ENCODE measurements at places on chromosomes 2 and 18.

GRCh38 chr18:32714571-32715148 lies 58.2 kb downstream of the KLHL14 start:
- DNase-seq, result peak; percentile 47

DNA sequence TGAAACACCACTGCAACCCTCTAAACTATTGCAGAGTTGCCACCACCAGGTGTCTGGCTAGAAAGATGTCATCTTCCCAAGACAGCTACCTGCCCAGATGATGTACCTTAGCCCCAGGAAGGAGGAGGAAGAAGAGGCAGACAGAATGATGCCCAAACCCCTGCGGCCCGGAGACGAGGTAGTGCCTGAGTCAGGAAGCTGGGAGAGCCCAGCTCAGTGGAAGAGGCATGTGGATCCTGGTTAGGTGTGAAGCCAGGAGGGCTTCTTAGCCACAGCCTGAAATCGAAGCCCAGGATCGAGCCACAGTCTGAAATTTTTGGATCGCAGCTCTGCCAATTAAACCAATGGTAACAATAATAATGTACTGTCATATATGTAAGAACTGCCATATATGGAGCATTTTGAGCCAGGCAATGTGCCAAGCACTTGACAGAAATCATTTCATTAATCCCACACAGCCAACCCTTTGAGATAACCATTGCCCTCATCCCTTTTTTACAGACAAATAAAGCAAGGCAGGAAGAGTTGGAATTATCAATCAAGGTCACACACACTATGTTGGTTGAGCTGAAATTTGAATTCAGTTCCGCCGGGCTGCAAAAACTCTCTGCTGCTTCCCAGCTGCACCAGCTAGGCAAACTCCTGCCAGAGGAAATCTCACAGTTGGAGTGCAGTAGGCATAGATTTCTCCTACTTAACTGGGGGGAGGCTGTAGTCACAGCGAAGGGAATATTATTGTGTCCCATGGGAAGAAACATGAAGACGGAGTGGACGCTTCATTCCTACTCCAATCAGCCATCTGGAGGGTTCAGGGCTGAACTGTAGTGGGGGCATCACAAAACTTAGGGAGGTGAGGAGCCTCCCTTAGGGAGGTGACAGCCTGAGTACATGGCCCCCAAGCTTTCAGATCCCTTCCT lies 19.4 kb upstream of the CYP1B1 start:
- no peak for DNase-seq

DNA sequence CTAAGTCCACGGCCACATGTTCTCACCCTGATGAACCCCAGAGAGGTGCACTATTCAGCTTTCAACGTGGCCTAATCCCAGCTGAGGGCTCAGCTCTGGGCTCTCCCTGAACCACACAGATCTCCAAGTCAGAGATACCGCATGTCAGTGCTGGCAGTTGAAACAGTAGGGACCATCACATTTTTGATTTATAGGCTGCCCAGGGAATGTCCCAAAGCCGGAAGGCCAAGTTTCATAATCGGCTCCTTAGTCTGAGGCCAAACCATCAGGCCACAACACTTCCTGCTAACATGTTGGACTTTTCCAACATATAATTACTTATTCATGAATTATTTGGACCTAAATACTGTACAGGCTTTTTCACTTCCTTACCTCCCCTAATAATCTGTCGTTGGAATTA lies 91.9 kb upstream of the KLHL29 start:
- DNase-seq, result peak; percentile 40

- no peak for DNase-seq
Measured at GRCh38 chr2:200699310-200699709, 112.4 kb upstream of the BZW1 start.

- no peak for DNase-seq
Measured at GRCh38 chr2:161159456-161160225, 587 bp upstream of the TANK start.

DNA sequence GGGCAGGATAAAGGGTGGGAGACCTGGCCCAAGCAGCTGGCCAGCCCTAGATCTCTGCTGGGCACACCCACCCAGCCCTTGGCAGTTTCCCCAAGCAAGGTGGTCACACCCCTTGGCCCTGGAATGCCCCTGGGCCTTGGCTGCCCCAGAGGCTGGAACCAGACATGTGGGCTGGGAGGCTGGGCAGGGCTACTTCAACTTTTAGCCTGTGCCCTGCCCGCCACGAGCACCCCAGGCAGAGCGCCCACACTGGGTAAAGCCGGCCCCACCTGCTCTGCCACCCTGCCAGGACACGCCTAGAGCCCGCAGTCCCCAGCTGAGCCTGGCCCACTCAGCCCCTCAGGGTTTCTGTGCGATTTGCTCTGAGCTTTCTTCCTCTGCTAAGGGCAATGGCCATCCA lies 119.7 kb upstream of the SMAD2 start:
- DNase-seq, result no peak

- no peak for DNase-seq
Measured at GRCh38 chr2:239138610-239139009, 262.2 kb downstream of the HDAC4 start.

DNA sequence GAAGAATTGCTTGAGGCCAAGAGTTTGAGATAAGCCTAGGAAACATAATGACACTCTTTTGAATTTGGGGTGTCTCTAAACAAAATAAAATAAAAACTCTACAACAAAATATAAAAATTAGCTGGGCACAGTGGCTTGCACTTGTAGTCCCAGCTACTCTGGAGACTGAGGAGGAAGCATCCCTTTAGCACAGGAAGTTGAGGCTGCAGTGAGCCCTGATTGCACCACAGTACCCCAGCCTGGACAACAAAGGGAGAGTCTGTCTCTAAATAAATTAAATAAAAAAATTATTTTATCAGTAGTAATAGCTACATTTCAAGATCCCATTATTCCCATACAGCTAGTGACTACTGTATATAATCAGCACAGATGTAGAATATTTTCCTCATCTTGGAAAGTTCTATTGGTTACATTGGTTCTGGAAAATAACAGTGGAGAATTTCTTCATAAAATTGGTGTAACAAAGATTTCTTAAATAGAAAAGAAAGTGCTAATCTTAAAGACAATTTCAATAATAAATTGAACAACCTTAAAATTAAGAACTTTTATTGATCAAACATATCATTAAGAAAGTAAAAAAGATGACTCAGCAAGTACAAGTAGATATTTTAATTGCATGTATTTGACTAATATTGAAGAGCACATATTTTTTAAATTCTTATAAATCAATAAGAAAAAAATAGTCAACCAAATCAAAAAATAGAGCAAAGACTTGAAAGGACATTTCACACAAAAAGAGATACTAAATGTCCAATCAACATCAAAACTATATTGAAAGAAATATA lies 90.4 kb upstream of the KYNU start:
- no peak for DNase-seq

DNA sequence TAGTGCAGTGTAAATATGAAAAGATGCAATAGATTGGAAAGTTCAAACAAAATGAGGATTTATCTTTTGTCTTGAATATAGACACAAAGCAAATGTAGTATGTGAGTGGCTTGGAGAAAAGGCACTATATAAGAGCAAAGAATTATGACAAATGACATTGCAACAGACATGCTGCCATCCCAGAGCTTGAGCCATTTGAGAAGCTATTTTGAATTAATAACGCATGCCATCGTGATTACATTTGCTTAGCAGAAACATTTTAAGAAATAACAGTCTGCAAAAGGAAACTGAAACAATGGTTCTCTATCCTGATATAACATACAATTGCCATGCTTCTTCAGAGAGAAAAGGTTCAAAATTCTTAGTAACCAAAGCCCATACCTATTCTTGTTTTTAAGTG lies 677.1 kb downstream of the ZEB2 start:
- no peak for DNase-seq

DNA sequence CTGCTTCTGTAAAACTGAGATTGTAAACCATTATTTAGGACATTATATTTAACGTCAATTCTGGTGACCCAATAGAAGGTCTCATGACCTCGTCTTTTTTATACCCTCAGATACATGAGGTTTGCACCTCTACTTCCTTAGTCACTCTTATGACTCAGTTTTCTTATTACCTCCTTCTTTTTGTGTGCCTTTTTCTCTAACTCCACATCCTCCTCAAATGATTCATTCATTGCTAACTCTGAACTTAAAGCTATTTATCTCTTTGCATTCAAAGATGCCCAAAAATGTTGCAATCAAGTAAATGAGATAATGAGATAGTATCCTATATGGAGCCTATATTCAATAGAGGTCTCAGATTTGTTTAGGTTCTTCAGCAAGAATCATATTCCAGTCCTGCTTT lies 121.0 kb upstream of the KYNU start:
- peak; percentile 50 for DNase-seq

GRCh38 chr2:105521616-105522015 lies 122.8 kb upstream of the FHL2 start:
- DNase-seq, result no peak

GRCh38 chr2:182581196-182581935 lies 134.7 kb upstream of the DNAJC10 start:
- no peak for DNase-seq

GRCh38 chr2:6353669-6354068 lies 512.0 kb downstream of the CMPK2 start:
- no peak for DNase-seq

DNA sequence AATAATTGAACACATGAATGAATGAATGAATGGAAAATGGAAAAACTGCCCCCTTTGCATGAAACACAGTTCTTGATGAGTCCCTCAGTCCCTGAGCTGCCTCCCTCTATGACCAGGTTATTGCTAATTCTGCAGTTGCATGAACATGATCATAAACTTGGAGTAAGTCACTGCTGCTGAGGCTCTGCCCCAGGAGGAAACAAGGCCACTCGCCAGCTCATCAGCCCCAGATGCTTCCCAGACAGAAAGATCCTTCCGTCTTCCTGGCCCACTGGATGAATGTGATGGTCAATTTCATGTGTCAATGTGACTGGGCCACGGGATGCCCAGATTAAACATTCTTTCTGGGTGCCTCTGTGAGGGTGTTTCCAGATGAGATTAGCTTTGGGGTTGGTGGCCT lies 16.4 kb downstream of the GPR45 start:
- DNase-seq, result no peak

- no peak for DNase-seq
Measured at GRCh38 chr2:129092956-129093355, 774.3 kb upstream of the HS6ST1 start.

GRCh38 chr18:32469691-32470459 lies 807 bp downstream of the GAREM1 start:
- DNase-seq, result no peak

GRCh38 chr2:182946958-182947369 lies 80.5 kb upstream of the FRZB start:
- peak; percentile 24 for DNase-seq

- DNase-seq, result peak; percentile 35
Measured at GRCh38 chr2:173574324-173575112, 219.8 kb downstream of the CDCA7 start.

DNA sequence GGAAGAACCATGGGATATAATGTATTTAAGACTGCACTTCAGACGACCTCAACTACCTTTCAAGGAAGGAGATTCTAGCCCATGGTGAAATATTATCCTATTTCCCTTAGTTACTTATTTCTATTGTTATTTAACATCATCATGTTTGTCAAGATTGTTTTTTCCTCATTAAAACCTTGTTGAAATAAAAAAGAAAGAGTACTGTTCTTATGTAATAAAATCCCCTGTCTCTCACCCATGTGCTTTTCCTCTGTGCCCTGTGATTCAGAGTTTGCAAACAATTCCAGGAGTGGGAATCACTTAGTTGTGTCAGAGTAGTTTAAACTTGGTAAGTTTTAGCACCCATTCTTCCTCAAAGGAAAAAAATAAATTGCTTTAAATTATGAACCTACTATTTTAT lies 43.6 kb downstream of the ERBB4 start:
- DNase-seq, result no peak

GRCh38 chr2:171702781-171703556 lies 15.7 kb downstream of the DYNC1I2 start:
- peak; percentile 35 for DNase-seq

DNA sequence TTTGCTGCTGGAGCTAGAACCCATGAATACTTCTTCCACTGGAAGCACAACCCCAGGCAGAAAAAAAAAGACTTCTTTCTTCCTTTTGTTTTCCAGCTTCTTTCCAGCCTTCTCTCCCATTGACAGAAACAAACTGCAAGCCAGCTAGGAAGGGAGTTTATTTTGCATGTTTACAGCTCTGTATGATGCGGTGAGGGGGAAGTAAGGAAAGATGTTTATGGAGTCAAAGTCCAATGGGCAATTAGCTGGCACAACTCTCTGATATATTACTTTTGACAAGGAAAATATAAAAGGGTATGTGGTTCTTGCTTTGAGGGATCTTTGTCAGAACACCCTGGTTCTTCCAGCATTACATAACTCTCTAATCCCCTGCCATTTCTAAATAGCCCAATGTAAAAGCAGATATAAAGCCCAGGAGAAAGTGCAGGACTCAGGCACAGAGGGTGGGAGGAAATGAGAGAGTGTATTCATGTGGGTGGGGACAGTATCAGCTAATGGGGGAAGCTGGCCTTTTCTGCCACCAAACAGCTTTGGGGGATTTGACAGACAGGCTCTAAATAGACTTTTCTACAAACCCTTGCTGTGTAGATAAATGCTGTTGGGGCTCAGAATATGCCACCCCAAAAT lies 9.3 kb upstream of the NMS start:
- DNase-seq, result no peak

- DNase-seq, result peak; percentile 46
Measured at GRCh38 chr2:227238238-227239237, 74.1 kb downstream of the COL4A3 start.

GRCh38 chr18:79275992-79276391 lies 119.7 kb upstream of the NFATC1 start:
- no peak for DNase-seq

- no peak for DNase-seq
Measured at GRCh38 chr18:21063011-21063410, 48.6 kb downstream of the ROCK1 start.

DNA sequence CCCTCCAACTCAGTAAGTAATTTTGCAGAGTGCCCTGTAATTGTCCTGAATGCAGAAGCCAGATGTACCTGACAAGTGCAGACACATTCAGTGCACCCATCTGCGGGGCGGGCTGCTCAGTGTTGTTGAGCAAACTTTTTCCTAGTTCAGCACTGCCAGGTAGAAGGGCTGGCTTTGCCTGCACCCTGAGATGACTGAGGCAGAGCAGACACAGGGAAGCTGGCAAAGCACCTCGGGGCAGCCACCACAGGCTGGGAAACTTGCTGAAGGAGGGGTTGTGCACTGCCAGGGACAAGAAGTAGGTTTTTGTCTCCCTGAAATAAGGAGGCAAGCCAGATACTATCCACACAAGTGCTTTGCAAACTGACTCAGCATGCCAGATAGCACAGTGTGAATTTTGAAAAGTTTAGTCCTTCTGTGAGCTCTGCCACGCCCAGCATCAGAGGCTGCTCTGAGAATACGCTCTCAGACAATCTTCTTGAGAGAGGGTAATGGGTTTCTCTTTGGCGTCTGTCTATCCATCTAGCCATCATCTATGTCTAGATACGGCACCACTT lies 62.3 kb downstream of the SOWAHC start:
- no peak for DNase-seq

DNA sequence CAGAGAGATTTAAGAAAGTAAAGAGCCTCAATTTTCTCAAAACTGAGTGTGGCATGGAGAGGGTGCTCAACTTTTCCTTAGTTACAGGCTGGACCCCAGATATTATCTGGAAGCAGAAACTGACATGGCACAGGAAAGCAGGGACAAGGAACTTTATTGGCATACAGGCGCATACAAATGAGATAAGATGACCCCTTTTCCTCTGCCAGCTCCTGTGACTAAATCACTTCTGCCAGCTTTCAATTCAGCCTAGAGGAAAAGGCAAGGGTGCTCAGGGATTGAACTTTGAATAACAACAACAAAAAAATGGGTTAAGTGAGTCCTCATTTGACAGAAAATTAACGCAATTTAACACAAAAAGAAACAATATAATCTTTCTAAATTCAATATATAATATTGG lies 262.9 kb downstream of the CD226 start:
- DNase-seq, result no peak

- peak; percentile 11 for DNase-seq
Measured at GRCh38 chr2:182715121-182715891, 751 bp upstream of the DNAJC10 start.
